ENCODE measurements at places on chromosomes 7 and 10.

- DNase-seq: no peak
Observed at GRCh38 chr7:53811555-53812079, 730.6 kb upstream of the VSTM2A start.

DNA sequence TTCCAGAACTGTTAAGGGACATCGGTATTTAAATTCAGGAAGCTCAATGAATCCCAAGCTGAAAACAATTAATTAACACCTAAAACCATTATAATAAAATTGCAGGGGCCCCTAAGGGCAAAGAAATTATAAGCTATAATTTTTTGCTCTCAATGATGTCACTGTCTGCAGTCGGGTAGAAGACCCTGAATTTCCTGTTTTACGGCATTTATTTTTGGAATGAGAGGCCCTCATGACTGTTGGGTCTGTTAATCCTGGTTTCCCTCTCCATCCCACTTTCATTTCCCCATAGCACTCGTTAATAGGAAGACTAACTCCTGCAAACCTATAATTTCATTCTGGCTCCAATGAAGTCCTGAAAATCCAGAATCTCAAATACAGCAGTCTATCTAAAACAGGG lies 25.8 kb upstream of the GPR37 start:
- no peak for DNase-seq

GRCh38 chr7:156722043-156722826 lies 81.7 kb downstream of the RNF32 start:
- DNase-seq: peak; percentile 69

- DNase-seq: no peak
Observed at GRCh38 chr7:102387064-102387463, 9.1 kb upstream of the PRKRIP1 start.

GRCh38 chr10:30125496-30125895 lies 66.1 kb upstream of the JCAD start:
- DNase-seq: peak; percentile 36

DNA sequence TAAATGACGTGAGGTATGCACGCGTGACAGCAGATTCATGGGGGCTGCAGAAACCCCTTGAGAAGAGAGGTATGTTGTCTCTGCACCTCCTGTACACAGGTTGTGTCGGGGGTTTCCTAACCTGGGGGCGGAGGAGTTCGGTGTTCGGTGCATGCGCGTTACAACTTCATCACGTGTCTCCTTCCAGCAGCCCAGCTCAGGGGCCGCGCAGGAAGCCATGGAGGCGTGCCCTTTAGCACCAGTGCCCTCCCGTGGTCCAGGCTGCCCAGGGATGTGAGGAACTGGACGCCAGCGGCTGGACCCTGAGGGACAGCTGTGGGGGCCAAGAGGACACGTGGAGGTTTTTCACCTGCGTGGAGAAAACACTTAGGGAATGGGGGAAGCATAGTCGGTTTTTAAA lies 186.4 kb downstream of the EBF3 start:
- no peak for DNase-seq

GRCh38 chr10:47225219-47225927 lies 74.6 kb upstream of the GDF10 start:
- DNase-seq: no peak
